ENCODE measurements at places on chromosomes 5 and 9.
A peak's percentile ranks its signal among the peaks of the same experiment; 100 is the strongest.

- DNase-seq = no peak
Observed at GRCh38 chr5:174110310-174110709, 64.8 kb downstream of the NSG2 start.

DNA sequence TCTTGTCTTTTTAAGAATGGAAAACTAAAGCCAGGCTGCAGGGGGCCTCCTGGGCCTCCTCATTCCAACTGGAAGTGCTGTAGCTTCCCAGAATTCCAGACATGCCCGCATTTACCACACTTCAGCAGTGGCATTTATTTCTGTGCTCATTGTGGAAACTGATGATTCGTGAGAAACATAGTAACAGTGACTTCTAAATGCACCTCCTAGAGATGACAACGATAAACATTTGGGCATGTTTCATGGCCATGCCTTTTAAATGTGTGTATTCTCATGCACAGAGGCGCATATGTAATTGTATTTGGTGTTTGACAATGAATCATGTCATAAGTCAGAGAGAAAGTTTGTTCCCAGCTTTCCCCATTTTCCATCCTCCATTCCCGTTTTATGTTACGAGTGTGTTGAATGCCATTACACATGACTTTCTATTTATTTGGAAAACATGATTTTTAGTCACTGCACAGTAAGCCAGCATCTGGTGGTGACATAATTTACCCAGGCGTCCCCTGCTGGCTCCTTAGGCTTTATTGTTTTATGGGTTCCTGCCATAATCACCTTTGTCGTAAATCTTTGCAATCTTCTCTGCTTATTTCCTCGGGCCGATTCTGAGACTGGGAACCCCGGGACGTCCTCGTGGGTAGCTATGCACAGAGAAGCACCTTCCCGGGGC is 68.8 kb upstream of the FCN2 start:
- no peak for DNase-seq

GRCh38 chr5:40958811-40959210 is 49.5 kb downstream of the C7 start:
- DNase-seq = no peak

GRCh38 chr5:111856876-111857466 is 100.0 kb upstream of the NREP start:
- DNase-seq = no peak

GRCh38 chr5:161847941-161848391 is at the start of gene GABRA1:
TSS of gene GABRA1 (plus strand) at chr5:161848120. CDS start at chr5:161850811, 2,691 bp downstream.
- DNase-seq = no peak

GRCh38 chr5:43225649-43226245 is 33.7 kb downstream of the NIM1K start:
- no peak for DNase-seq

GRCh38 chr9:28365020-28365640 is 791.8 kb upstream of the C9orf72 start:
- no peak for DNase-seq

DNA sequence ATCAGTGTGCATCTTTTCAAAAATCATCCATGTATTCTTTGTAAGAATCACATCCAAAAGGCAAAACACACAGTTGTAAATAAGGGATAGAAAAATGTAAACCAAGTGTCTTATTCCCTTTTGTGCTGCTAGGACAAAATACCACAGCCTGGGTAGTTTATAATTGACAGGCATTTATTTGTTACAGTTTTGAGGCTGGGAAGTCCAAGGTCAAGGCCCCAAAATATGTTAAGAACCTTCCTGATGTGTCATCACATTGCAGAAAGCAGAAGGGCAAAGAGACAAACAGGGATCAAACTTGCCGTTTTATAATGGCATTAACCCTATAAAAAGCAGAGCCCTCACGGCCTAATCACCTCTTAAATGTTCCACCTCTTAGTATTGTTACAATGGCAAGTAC is 364.8 kb downstream of the MED10 start:
- no peak for DNase-seq

- no peak for DNase-seq
Observed at GRCh38 chr9:88952086-88952615, 39.1 kb upstream of the S1PR3 start.

- no peak for DNase-seq
Observed at GRCh38 chr5:169777159-169777558, 140.1 kb downstream of the DOCK2 start.

DNA sequence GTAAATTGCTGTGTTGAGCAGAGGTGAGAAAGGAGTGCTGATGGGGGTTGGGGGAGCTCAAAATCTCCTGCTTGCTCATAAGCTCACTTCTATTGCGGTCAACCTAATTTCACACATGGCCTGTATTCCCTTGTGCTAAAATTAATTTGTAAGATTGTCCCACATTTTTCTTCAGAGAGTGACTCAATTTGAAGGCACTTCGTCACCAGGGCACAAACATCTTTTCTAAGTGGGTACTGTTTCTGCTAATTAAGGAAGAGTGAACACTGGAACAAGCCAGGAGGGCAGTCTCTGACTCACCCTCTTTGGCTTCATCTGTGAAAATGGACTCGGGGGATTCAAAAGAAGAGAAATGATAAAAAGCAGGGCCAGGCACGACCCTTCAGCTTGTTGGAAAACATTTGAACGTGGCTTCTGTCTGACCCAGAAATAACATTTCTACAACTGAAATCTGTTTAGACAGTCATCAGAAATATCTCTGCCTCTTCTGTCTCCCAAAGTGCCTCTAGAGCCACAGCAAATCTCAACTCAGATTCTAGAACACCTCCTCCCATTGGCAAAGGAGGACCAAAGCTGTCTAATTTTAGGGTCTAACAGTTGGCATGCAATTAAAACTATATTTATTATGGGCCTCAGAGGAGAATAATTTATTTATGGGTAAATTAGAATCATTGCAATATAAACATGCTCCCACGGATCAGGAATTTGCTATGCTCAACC is 49.8 kb downstream of the FEM1C start:
- no peak for DNase-seq

DNA sequence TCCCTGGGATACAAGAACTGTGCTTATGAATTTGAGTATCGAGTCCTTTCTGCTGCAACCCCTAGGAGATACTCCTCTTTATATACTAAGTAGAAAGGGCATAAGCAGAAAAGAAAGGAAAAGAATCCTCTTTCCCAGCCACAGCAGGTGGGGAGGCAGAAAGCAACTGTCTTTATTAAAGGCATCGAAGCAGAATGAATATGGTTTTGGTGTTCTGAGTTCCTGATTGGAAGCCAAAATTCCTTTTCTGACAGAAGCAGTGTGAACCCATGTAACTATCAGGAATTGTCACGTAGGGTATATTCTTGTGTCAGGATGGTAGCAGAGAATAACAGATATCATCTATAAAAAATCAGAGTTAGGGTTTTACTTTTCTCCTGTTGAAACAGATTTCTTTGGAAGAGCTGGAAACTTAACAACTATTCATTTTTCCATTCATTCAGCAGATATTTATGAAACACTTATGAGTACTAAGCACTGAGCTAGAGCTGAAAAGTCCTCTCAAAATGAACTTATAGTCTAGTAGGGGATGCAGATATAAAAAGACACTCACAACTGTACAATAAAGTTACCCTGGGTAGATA is 96.5 kb upstream of the LHFPL2 start:
- DNase-seq = no peak

GRCh38 chr5:18745042-18745987 is 1111.1 kb downstream of the TAF11L14 start:
- peak; percentile 36 for DNase-seq

DNA sequence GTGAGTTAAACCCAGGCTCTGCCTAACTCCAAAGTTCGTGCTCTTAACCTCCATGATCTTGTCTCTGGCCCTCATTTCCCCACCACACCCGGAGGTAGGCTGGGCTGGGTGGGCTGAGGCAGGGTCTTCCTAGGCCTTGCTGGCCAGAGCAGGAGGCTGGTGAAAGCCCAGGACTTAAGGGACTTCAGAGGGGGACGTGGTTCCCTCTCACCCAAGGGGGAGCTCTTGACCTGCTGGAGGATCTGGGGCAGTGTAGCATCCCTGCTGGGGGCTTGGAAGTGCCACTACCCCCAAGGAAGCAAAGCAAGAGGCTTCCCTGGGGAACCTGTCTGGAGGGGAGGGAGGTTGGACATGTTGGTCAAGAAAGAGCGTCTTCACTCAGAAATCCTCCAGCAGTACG is 14.7 kb downstream of the PITX1 start:
- no peak for DNase-seq

DNA sequence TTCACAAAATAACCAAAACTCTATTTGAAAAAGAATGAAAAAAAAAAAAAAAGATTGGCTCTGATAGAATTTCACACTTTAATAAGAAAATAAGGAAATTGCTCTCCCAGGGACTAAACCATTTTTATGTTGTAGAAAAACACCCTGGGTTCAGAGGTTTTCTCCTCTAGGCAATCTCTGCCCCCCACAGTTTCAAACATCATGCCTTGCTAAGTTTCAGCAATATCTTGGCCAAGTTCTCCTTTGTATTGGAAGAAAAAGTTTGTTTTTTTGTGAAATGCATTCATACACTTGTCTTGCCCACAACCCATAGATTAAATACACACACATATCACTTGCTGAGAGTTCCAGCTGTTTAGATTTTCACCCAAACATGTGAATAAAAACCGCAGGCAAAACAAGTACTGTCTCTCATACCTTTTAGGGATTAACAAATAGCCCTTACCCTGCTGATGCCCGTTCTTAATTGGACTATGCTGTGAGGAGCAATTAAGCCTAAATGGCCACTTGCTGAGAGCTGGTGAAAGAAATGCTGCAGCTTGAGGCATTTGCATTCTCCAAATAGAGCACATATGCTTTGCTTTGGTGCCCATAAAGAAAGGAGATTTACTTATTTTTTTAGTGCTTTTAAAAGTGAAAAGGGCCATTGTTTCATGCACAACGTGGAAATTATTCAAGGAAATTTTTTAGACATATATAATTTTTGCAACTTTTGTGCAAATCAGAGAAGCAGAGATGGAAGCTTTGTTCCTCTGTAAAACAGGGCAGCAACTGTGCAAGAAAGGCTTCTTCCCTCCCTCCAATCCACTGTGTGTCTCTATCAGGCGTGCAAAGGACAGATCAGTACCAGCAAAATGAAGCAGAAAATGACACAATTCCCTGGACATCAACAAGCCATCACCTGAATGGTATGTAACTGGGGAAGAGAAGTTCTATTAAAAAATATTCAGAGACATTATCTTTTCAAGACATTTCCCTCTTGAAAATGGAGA is 262.4 kb upstream of the KIF2A start:
- DNase-seq = no peak

- DNase-seq = no peak
Observed at GRCh38 chr5:90395005-90395404, 14.6 kb downstream of the CETN3 start.

GRCh38 chr9:16828340-16829281 is 41.9 kb downstream of the BNC2 start:
- no peak for DNase-seq

DNA sequence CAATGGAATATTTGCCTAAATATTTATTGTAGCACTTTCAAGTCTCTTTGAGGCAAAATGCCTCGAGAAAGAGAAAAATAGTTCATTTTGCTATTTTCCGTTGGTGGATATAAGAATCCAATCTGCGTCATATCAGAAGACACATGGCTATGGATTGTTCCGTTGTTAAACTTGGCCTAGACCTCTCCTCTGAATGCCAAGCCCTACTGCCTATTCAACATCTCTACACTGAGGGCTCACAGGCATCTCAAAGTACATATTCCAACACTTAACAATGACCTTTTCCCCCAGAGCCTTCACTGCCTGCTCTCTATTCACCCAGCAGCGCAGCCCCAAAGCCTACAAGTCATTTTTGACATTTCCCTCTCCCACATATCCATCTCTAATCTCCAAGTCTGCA is 350.1 kb downstream of the GLIS3 start:
- DNase-seq = no peak

DNA sequence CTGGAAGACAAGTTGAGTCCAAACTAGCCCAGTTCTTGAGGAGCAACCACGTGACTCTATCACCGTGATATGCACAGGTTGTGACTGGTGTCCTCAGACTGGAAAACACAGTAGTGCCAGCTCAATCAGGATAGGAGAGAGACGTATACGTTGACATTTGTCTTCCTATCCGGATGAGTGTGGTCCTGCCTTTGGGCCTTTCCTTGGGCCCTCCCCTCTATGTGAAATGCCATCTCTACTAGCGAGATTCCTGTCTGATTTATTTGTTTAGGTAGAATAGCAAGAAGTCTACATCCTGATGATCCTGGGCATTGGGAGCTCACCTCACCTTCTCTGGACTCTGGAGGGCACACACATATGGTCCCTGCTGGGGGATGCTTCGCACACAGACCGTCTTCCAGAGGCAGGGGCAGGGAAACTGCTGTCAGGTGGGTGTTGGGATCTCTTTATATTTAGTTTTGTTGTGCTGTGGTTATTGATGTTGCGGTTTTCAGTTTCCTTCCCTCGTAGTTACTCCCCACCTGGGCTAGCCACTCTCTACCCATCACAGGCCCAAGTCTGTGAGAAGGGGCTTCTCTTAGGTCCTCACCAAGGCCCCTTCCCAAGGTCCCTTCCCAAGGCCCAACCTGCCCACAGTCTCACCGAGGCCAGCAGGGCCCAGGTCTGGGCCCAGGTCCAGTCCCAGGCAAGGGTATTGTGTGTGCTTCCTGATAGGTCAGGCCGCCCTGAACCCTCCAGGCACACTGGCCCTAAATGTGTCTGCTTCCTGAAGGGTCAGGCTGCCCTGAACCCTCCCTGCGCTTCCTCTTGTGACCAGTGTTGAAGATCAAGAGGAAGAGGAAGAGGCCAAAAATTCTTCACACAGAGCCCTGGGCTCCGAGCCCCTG is 19.0 kb upstream of the SPINK4 start:
- DNase-seq = no peak

DNA sequence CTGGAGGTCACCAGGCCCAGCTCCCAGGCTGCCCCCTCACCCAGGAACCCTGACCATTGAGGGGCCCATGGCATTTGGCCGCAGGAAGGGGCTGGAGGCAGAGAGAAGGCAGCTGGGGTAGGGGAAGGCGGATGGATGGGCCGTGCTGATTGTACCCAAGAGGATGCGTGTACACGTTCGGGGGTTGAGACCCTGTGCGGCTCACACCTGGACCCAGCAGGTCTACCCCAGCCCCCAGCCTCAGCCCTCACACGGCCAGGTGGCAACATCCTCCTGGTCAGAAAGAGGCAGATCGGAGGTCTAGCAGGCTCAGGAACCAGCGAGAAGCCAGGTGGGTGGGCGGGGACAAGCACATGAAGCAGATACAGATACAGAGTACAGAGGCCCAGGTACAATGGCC is 33.7 kb downstream of the NACC2 start:
- DNase-seq = no peak

GRCh38 chr5:96412868-96413449 is 20.1 kb downstream of the PCSK1 start:
- no peak for DNase-seq

DNA sequence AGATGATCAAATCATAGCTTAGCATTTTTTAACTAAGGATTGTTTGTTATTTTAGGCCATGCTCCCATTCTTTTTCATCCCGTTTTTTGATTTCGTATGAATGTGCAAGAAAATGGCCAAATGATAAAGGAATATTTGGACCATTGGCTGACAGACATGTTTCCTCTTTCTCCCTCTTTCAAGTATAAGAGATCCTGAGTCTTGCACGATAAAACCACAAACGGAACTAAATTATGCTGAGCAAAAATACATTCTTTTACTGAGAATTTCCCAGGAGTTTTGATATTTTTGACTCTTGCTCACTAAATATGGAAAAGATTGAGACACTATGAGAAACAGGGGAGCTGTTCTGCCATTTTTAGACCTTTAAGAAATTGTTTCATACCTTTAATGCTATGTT is 90.4 kb upstream of the KLF9 start:
- no peak for DNase-seq

- no peak for DNase-seq
Observed at GRCh38 chr9:116671605-116672004, 15.5 kb upstream of the TRIM32 start.

GRCh38 chr5:107917983-107918382 is 247.2 kb upstream of the EFNA5 start:
- DNase-seq = no peak

- DNase-seq = no peak
Observed at GRCh38 chr9:80366626-80367025, 794.9 kb downstream of the TLE4 start.
